ACHN (cell line): ENCODE measurements at places on chromosomes 3 and 15.

- peak; percentile 86 for DNase-seq
These were observed 3.5 kb upstream of the MTFMT start for GRCh38 chr15:65032801-65033537.

DNA sequence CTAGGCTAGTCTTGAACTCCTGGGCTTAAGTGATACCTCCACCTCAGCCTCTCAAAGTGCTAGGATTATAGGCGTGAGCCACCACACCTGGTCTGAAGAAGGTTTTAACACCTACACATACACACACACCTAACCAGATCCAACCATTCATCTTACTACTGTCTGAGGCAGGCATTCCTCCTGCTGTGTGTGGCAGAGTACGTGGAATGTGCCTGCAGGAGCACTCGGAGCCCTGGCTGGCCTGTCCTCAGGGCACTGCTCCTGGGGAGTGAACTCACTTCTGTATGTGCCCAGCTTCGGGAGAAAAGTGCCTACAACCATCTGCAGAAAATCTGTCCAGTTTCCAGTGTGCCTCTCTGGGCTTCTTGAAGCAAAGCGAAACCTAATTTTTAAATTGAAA lies 58.2 kb upstream of the LIMD1 start:
- DNase-seq: no peak

DNA sequence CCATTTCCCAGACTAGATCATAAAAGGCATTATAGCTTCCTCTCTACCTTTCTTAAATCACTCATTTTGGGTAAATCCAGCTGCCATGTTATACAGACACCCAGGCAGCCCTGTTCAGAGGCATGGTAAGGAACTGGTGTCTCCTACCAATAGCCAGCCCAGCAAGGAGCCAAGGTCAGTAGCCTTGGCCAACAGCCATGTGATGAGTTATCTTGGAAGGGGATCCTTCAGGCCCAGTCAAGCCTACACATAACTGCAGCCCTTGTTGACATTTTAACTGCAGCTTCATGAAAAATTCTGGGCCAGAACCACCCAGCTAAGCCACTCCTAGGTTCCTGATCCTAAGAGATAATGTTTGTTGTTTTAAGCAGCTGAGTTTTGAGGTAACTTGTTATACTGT lies 29.0 kb upstream of the ZMAT3 start:
- DNase-seq: peak; percentile 47

- DNase-seq: peak; percentile 40
These were observed 922 bp downstream of the RAB11A start for GRCh38 chr15:65869954-65870871.

DNA sequence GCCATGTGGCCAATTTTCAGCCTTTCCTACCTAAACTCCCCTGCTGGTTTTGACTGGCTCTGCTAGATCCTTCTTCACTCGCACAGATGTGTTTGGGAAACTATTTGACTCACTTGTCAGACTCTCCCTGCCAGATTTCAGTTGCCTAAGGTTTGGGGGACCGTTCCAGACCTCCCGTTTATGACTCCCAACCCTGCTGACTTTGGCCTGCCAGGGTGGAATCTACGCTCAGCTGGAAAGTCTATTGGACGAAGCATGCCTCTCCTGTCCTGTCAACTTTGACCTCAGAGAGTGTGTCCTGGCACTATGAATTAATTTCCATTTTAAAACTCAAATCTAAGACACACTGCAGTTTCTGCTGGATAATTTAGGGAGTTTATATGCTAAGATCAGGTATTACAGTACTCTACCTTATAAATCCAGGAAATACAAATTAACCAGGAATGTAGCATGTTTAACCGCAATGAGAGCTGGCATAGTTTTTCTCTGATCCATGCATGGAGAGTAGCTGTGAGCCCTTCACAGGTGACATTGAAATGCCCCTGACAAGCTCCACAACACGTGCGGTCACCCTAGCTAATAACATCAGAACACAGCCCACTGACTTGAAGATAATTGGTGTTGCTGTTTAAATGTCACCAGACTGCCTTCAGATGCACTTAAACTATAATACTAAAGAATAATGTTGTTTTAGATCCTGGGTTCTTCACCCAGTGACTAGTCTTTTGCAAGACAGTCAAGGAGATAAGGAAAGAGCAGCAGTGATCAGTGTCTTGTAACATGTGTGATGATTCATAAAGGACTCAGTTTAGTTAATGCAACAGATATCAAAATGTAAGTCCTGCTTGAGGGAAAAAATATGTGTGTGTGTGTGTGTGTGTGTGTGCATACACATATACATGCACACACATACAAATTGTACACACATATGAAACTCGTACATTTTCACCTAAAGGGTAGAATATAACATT lies 223.0 kb upstream of the MCTP2 start:
- DNase-seq: no peak

DNA sequence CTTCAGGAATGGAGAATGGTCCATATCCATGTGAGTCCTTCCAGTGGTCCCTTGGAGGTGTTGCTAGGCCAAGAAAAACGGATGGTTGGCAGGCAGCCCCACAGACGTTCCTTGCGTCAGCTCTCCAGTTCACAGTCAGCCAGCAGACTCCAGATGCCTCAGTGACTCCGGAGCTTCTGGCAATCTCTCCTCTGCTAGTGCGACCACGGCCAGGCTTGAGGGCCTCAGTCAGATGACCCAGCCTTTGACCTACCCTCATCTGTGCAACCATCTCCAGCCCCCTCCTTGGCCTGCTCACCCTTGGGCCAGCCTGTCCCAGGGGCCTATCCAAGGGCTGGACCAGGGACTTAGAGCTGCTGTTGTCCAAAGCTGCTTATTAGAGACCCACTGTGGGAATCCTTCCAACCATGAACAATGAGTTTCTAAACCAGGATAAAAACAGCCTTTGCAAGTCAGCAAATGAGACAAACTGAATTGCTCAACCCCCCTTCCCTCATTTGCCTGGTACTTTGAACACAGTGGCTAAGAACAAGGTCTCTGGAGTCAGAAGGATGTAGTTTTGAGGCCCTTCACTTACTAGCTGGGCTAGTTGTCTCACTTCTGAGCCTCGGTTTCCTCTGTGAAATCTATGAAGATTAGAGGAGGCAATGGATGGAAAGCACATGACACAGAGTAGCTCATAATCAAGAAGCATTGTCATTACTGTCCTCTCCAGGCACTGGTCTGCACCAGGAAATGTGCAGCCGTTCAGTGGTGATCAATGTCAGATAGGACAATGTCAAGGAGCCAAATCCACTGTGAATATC lies 44.8 kb downstream of the ANP32A start:
- DNase-seq: no peak

- DNase-seq: no peak
These were observed 17.6 kb downstream of the ASB14 start for GRCh38 chr3:57274845-57275244.

GRCh38 chr3:38613426-38613825 lies 36.1 kb downstream of the SCN5A start:
- no peak for DNase-seq

GRCh38 chr15:52121896-52122295 lies 9.3 kb upstream of the BCL2L10 start:
- no peak for DNase-seq

- DNase-seq: no peak
These were observed 28.3 kb upstream of the TMEM42 start for GRCh38 chr3:44833394-44833793.

GRCh38 chr3:122942937-122943827 lies 84.4 kb downstream of the SEMA5B start:
- DNase-seq: peak; percentile 72

DNA sequence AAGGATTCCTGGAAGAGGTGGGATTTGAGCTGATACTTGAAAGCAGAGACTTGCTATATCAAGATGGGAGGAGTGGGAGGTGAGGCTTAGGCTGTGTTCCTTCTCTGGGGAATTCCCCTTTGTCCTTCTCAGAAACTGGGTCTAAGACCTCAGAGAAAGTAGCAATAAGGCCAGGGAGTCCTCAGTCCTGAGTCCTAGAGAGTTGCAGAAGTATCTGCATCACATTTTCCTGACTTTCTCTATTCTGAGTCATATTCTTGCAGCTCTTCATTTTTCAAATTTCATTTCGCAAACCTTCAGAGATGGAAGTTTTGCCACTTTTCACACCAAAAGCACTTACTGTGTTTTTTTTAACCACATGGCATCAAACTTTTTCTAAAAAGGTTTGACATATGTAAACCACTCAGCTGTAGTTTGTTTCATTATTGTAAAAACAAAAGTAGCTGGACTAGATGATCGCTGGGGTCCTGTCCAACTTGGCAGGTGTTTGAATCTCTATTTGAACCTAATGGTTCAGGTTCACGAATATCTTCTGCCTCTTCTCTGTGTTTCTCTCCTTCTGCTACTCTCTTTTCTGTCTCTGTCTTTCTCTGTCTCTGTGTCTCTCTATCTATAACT lies 21.3 kb downstream of the COLQ start:
- no peak for DNase-seq

- no peak for DNase-seq
These were observed 193.2 kb downstream of the MEX3B start for GRCh38 chr15:81852411-81853149.

DNA sequence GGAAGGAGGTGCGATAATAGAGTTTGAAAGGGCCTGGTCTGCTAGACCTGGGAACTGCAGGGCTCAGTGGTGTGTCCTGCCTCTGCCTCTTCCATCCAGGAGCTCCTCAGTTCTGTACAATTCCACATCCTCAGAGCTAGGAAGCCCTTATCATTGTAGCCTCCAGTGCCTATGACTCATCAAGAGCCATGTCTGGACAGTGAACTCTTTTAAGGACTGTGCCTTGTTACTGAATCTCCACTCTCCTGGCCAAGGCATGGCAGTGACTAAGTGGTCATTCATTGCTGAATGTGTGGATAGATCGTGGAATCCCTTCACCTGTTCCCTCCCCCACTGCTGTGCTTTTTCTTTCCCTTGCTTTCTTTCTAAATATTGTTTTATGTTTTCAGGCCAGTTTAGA lies 2.9 kb downstream of the TIMP4 start:
- peak; percentile 61 for DNase-seq

DNA sequence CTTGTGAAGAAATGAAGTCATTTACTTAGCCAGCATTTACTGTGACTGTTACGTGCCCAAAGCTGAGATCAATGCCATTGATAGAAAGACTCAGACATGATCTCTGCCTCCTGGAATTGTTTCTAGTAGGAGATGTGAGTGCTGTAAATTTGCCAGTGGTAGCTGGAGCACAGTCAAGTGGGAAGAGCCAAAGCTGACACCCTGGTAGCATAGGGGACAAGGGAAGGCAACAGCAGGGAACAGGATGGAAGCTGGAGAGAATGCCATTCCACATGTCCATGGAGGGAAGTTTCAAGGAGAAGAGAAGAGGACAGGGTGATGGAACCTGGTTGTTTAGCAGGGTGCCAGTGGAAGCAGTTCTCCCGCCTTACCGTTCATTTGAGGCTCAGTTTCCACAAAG lies 64.0 kb downstream of the TCAIM start:
- no peak for DNase-seq

- no peak for DNase-seq
These were observed 115.2 kb downstream of the NTRK3 start for GRCh38 chr15:88141269-88141889.

GRCh38 chr15:39447881-39448280 lies 133.0 kb upstream of the THBS1 start:
- DNase-seq: no peak

- peak; percentile 19 for DNase-seq
These were observed 3.2 kb upstream of the SIAH2 start for GRCh38 chr3:150765949-150766720.

DNA sequence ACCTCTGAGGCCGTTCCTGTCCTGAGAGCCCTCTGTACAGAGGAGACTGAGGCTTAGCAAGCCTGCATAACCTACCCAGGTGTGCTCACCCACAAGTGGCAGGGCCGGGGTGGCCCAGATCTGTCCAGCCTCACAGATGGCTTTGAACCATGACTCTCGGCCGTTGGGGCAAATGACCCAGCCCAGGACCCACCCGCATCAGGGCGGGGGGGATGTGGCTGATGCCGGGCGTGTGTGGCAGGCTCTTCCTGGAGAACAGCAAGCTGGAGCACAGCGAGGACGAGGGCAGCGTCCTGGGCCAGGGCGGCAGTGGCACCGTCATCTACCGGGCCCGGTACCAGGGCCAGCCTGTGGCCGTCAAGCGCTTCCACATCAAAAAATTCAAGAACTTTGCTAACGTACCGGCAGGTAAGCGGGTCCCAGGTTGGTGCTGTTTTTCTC lies 133.5 kb downstream of the LRRK1 start:
- DNase-seq: no peak

DNA sequence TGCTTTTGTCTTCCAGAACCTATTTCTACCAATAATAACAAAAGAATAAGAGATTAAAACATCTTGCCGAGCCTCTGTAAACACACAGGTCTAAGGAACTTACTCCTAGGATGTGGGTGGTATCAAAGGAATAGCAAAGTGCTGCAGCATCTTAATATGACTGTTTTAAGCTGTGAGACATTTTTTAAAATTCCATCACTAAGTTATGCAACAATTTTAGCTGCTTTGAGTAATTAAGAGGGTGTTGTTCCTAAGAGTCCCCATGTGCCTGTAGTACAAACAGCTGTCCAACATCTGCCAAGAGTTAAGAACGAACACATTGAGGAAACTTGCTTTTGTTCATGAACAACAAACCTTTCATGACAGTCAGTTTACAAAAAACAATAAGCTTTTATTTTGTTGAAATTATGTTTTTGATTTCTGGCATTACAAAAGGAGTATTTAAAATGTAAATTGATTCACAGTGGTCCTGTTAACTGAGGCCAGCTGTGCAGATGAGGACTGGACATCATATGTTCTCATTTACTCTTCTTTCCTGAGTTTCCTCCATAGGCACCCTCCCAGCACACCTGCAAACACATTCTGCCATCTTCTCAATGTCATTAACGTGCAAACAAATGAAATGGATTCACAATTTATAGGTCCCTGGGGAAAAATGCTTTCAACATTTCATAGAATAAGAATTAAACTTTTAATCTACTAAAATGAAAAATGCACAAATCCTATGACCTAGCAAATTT lies 337.3 kb upstream of the ARHGEF26 start:
- DNase-seq: no peak
